Purkinje cell (primary cell): ENCODE measurements at places on chromosomes 7 and 10. TPM values are rescaled to one million over a fixed set of nuclear protein-coding genes. Genes with fewer than 3 reads are reported as not detected.

Gene CCZ1B
- 41.2 and 41.5 TPM in 2 replicates for polyA plus RNA-seq

Gene ASB10
- polyA plus RNA-seq = not detected in 2 replicates

Gene ASIC3
- polyA plus RNA-seq = 3.1 and 3.3 TPM in 2 replicates

Gene SCART1
- polyA plus RNA-seq = 0.67 and 0.71 TPM in 2 replicates

Gene PLPP4
- polyA plus RNA-seq = 1.2 TPM in 1 of 2 replicates, not detected in the other

Gene GRID1
- 0.52 and 3.9 TPM in 2 replicates for polyA plus RNA-seq

Gene INMT
- 0.22 and 0.60 TPM in 2 replicates for polyA plus RNA-seq

Gene MPP7
- 1.1 and 2.8 TPM in 2 replicates for polyA plus RNA-seq

Gene ADIRF
- polyA plus RNA-seq = 3.3 and 4.2 TPM in 2 replicates

Gene DIP2C
- polyA plus RNA-seq = 12.1 and 13.2 TPM in 2 replicates

Gene KAZALD1
- not detected in 2 replicates for polyA plus RNA-seq

Gene ABCB1
- polyA plus RNA-seq = 0.62 and 1.0 TPM in 2 replicates

Gene FXYD4
- not detected in 2 replicates for polyA plus RNA-seq

Gene CNTNAP2
- 21.3 and 33.0 TPM in 2 replicates for polyA plus RNA-seq

Gene CH25H
- polyA plus RNA-seq = not detected in 2 replicates

Gene TLX1
- polyA plus RNA-seq = not detected in 2 replicates
